Dermis microvascular lymphatic vessel endothelial cell (primary cell): ENCODE measurements at places on chromosomes 3 and 15. TPM values are rescaled to one million over a fixed set of nuclear protein-coding genes. Genes with fewer than 3 reads are reported as not detected.

DNA sequence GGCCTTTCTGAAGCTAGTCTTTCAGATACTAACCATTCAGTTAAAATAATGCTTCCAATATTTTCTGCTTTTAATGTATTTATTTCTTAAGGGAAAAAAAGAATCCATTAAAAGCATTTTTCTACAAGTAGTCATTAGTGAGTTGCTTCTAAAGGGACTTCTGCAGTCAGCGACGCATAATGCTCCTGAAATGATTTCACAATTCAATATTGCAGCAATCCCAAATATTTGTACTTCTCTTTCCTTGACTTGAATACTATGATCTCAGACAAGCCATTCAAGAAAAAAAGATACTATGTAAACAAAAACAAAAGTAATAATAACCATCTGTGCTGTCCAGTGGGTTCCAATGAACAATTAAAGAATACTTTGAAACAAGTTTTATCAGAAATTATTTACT, 681.0 kb downstream of the DIPK2A start:
- no peak for DNase-seq

RNF13 gene
- 45.3 and 51.3 TPM in 2 replicates for total RNA-seq

PLA2G4B gene
- total RNA-seq = 0.13 and 1.0 TPM in 2 replicates

DNA sequence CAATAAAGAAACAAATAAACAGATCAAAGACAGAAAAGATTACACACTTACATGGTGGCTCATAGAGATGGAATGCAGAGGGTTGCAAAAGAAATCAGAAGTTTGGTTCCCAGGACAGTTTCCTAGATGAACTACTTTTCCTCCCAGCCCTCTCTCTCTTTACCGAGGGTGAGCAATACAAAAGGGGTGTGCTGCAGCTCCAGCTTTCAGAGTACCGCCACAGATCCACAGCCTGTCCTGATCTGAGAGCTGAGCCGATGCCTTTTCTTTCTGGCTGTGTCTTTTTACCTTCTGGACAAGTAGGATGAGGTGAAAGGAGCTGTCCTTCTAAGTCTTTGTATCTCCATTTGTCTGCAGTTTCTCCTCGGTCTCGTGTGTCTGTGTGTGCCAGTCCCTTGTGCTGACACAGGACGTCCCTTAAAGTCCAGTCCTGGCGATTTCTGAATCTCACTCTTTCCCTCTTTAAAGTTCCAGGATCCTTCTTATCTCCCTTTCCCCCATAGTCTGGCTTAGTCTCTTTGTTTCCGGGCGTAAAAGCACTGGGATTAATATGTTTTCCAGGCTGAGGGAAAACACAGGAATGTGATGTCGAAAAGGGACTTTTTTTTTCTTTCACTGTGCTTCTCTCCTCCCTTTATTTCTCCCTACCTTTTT, 540 bp downstream of the CCDC80 start:
- DNase-seq = peak; percentile 55

DNA sequence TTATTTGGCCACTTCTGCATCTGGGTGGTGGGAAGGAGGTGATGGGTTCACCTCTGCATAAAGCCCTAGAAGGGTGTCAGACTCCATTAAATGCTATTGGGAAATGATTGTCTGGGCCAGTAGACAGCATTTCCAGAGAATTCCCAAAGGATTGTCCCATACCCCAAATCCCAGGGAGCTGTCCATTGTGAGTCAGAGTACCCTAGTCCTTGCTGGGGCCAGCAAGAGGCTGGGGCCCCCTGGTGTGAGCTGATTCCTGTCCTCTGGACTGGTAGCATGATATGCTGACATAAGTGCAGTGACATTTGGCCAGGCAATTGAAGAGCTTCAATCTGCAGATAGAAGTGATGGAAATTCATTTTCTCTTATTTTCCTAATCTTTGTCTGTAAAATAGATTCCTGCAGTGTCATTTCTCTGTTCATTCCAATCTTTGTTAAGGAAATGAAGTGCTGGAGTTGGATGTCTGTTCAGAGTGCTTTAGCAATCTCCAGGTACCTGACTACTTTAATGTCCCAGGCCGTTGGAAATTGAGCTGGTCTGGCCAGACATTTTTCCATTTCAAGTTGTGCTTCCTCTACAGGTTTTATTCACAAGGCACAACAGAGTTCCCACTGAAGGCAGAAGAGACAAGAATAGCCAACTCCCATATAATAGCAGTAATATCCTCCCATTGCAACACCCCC, 91.2 kb downstream of the RPLP1 start:
- no peak for DNase-seq

DNA sequence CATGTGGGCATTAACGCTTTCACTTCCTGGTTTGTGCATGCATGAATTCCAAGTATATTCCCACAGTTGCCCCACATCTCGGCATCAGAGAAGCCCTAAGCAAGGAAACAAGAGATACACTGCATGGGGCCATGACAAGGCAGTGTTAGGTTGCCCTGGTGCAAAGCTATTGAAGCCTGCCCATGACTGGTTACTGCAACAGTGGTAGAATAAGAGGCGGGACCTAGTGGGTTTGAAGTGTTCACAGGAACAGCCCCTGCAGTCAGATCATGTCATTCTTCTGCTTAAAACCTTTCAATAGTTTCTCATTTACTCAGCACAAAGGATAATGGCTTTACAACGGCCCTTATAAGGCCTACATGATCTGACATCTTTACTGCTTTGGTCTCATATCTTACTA, 80.9 kb upstream of the TOPAZ1 start:
- no peak for DNase-seq

IGSF10 gene
- total RNA-seq = under 0.01 TPM in 1 of 2 replicates, not detected in the other

SCN5A gene
- 6.2 and 10.1 TPM in 2 replicates for total RNA-seq

GRCh38 chr3:64667887-64668581, 19.8 kb downstream of the ADAMTS9 start:
- DNase-seq = peak; percentile 12

- peak; percentile 28 for DNase-seq
Measured at GRCh38 chr3:55180936-55181535, 253.2 kb upstream of the LRTM1 start.

TRIM42 gene
- total RNA-seq = not detected in 2 replicates

GRCh38 chr3:6088433-6088832, 772.5 kb upstream of the GRM7 start:
- no peak for DNase-seq

DNA sequence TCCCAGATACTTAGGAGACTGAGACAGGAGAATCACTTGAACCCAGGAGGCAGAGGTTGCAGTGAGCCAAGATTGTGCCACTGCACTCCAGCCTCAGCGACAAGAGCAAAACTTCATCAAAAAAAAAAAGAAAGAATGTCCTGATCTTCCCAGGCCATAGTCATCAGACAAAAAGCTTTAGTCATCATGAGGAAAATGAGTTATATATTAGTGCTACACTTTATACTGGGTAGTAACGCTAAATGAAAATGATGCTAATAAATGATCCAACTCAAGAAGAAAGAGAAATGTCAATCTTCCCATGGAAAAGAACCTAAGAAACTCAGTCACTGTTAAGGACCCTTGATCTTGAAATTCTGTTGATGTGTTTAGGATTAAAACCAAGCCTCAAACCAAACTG, 26.3 kb upstream of the TRIM59 start:
- no peak for DNase-seq

LRRC3B gene
- not detected in 2 replicates for total RNA-seq

DNA sequence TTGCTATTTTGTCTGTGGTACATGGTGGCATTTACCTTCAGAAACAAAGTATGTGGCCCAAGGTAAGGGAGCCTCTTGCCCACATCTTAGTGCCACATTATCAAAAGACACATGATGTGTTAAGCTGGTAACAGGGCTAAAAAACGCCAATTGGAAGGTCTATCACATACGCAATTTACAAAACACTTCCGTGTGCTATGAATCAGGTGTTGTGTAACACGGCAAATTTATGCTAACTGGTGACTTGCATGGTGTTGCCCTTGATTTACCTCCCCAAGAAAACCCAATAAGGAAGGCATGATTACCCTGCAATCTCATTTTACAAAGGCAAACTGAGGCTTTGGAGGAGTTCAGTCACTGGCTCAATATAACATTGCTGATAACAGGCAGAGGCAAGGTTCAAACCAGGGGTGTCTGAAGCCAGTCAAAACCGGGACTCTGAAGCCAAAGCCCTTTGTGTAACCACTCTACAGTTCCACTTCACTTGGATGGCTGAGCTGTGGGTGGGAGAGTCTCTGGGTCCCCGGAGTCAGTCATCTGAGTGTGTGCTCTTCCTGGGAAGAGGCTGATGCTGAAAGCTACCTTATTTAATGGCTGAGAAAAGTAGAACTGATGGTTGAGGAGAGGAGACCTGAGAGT, 103.9 kb upstream of the BCL6 start:
- no peak for DNase-seq

DNA sequence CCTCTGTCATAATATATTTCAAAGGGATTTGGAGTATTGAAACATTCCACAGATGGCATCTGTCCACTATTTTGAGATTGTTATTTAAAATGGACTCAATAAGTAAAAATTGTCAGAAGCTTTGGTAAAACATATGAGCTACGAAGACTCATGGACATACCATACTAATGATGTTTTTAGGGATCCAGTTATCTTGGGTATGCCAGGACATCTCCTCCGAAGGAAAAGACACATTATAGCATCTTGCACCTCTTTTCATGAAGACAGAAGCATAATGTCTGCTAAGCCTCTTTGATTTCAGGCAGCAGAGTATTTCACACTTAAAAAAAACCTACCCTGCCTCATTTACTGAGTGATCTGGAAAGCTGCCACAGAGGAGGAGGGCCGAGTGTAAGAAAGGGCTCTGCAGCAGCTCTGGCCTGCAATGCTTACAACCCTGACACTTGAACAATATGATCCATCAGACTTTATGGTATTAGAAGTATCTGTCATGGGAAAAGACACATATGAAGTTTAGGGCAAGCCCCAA, 284.8 kb downstream of the TUSC7 start:
- no peak for DNase-seq

LRTM1 gene
- not detected in 2 replicates for total RNA-seq

SPINK8 gene
- not detected in 2 replicates for total RNA-seq

C3orf49 gene
- total RNA-seq = not detected in 2 replicates

DNA sequence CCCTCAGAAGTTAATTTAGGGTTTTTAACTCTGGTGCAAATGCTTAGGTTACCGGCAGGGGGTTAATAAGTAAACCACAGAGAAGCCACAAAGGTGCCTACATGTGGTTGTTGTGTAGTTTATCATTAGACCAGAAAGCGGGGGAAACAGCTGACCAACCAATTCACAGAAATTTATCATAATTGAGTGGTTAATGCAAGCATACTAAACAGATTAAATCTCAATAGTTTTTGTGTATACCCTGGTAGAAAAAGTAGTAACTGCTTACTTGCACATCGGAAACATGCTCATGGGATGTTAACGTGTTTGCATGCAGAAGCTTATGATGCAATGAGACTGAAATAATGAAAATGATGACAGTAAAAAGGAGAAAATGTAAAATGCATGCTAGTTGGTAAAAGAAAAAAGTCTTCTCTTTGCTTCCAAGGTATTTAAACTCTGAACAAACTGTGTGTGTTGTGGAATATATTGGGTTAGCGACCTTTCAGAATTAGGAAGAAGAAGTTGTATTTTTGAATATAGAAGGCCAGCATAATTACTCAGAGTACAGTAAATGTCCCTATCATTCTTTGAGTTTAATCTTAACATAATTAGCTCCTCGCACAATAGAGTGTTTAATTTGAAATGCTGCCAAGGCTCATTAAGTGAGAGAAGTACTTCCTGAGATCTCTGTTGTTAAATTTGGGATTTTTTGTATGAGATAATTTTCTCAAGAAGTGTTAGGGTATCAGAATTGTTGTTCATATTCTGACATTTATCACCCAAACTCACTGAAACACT, 316.2 kb downstream of the PTPRG start:
- no peak for DNase-seq

ATR gene
- 16.7 and 20.6 TPM in 2 replicates for total RNA-seq

DNA sequence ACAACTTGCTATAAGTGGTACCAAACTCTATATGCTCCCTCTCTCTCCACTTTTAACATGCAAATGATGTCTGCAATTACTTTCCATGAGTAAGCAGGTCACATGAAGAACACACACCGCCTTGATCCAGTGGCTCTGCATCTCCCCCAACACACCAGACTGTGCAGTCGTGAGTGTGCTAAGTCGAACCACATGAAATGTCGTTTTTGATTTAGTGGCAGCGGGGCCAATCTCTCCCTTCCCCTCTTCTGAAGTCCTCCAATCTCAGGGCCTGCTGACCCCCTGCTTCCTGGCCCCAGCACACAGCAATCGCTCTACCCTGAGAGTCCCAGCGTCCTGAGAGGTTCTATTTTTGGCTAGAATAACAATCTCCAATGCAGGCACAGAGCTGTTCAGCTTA, 312.5 kb downstream of the SHQ1 start:
- no peak for DNase-seq

DNA sequence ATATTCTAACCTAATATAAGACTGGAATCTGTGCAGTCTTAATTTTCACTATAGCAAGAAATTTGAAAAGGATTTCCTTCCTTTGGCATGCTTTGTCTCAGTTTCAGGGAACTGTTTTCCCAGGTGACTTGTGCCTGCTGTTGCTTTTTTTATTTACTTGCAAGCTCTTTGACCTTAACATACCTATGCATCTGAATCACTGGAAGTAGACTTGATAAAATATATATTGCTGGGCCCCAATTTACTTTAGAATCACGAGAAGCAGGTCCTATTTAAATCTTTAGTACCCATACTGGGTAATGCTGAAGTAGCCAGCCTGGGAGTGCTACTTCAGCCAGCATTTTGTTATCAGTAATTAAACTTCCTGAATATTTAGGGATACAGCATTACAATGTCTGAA, 257.9 kb upstream of the ALCAM start:
- DNase-seq = peak; percentile 14

TMEM212 gene
- total RNA-seq = not detected in 2 replicates

- no peak for DNase-seq
Measured at GRCh38 chr3:195070336-195070735, 200.6 kb downstream of the XXYLT1 start.

EHHADH gene
- 4.3 and 4.5 TPM in 2 replicates for total RNA-seq

DNA sequence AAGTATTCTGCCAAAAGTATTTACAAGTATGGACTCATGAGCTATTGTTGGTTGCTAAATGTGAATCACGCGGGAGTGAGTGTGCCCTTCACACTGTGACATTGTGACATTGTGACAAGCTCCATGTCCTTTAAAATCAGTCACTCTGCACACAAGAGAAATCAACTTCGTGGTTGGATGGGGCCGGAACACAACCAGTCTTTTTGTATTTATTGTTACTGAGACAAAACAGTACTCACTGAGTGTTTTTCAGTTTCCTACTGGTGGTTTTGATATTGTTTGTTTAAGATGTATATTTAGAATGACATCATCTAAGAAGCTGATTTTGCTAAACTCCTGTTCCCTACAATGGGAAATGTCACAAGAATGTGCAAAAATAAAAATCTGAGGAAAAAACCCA, 30.3 kb downstream of the SYNM start:
- no peak for DNase-seq
